ENCODE measurements at places on chromosomes 2 and 18.

DNA sequence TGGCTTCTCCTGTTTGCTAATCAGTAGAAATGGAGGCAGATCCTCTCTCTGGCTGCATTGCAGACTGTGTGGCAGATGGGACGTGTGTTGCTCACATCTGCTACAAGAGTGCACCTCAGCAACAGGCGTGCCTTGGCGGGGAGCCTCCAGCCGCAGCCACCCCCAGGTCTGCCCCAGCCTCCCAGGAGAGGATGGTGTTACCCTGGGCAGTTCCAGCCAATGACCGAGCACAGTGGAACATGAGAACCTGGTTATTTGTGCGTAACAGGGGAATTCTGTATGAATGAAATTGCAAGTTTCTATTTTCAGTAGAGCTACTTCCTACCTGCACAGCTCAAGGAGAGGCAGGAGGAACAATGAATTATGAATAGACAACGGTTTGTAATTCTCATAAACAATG is 130.6 kb upstream of the CBLN2 start:
- no peak for DNase-seq

- no peak for DNase-seq
Measured at GRCh38 chr2:44100351-44100750, 68.3 kb upstream of the PPM1B start.

DNA sequence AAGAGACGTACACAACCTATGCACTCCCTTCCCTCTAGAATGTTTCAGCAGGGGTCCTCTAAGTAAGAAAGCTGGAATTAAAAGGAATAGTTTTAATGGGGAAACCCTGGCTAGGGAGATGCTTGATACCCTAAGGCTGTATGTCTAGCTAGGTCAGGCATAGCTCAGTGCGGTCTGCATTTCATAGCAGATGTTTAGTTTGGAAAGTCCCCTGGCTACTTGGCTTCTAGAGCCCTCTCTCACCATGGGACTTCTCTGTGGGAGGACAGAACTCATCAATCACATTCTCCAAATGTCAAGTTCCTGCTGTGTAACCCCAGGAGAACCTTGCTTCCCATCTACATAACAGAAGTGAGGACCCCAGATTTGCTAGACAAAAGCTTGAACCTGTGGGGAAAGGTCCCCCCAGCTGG is 24.1 kb upstream of the ANXA4 start:
- DNase-seq: no peak

DNA sequence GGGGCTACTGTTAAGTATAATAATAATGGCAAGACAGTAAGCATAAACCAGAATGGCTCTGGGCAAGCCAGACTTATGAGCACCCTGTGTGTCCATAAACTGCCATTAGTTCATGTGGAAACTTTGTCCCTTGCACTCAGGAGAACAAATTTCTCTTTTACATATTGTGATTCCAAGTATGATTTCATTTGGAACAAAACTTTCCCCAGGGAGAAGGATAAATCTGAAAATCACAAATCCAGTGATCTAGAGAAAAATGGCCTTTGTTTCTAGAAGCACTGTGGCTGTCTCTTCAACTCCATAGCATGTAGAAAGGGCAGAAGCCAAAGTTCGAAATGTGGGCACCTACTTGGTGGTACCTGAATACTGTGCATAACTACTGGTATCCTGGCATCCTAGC is 823.7 kb upstream of the SOX11 start:
- no peak for DNase-seq

DNA sequence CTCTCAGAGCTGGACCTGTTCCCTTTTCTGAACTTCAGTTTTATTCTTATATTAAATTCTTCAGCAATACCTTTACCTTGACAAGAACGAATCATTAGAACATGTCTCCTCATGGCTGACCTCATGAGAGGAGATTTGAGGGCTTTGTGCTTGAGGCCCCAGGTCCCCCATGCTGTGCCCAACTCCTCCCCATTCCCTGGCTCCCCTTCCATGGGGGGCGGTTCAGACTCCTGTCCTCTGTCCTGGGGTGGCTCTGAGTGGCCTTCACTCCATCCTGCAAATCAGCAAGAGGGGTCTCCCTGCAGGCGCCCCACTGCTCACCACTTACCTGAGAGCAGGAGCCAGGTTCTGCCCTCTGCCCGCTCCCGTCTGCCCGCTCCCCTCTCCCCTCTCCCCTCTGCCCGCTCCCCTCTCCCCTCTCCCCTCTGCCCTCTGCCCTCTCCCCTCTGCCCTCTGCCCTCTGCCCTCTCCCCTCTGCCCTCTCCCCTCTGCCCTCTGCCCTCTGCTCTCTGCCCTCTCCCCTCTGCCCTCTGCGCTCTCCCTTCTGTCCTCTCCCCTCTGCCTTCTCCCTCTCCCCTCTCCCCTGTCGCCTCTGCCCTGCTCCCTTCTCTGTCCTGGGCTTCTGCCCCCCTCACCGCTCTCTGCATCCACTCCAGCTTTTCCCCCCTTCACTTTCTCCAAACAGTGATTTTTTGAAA is 98.7 kb upstream of the ALKAL2 start:
- no peak for DNase-seq

Data from right renal cortex interstitium (tissue), 3 donors.